HFFc6 (cell line): ENCODE measurements at places on chromosomes 16 and 17.

GRCh38 chr16:11045441-11045840 is 101.1 kb downstream of the CLEC16A start:
- no peak for DNase-seq

- DNase-seq: no peak
Measured at GRCh38 chr17:18331879-18332278, 16.8 kb downstream of the SMCR8 start.

- DNase-seq: no peak
Measured at GRCh38 chr16:23682181-23682580, 3.5 kb downstream of the PLK1 start.

GRCh38 chr17:32482568-32483320 is 4.0 kb upstream of the CDK5R1 start:
- no peak for DNase-seq

- DNase-seq: no peak
Measured at GRCh38 chr16:4358831-4359561, 7.9 kb upstream of the PAM16 start.

DNA sequence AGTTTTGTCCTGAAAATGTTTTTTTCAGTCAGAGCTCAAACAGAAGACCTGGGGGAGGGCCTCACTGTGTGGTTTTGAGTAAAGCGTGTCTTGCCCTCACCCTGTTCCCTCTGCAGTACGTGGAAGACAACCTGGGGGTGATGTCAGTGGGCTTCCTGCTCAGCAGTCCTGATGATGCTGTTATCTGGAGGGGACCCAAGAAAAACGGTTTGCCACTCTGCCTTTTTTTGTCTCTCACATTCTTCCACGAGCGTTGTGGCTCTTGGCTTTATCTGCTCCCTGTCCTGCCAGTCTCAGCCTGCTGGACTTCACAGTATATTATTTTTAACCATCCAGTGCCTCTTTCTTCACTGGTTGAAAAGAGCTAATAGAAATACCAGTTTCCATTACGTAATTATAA is 12.9 kb downstream of the NUBP1 start:
- DNase-seq: no peak

GRCh38 chr16:78473031-78473699 is 373.7 kb downstream of the WWOX start:
- DNase-seq: no peak

DNA sequence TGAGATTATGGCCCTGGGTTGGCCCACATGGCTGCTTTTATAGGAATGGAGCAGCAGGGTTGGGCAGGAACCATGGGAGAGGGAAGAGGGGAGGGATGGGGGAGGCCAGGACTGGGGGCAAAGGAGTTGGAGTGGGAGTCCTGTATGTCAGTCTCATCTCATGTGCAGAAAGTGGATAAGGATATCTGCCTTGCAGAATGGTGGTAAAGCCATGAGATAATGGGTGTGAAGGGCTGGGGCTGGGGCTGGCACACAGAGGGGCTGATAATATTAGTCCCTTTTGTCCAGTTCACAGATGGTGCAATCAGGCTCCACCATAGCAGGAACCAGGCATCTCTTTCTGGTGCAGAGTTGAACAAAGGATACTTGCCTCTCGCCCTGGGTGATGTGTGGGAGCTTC is 101.3 kb downstream of the MRM1 start:
- no peak for DNase-seq

- DNase-seq: no peak
Measured at GRCh38 chr16:85503679-85504231, 109.4 kb upstream of the GSE1 start.

DNA sequence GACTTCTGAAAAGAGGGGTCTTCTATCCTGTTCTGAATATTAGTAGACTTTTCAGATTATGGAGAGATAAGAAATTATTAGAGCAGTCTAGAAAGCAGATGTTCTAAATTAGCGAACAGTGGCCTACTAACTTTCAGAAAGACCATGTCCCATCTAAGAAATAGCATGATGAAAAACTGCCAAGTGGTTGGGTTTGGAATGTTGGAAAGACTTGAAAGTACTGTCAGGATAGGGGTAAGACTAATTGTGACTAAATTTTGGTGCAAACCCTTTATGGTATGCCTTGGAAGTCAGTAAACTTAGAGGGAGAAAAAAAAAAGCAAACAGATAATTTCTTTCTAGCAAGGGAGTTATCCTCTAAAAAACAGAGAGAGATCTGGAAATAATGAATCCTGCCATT is 41.1 kb downstream of the TANGO6 start:
- DNase-seq: no peak

GRCh38 chr16:89576153-89577054 is 846 bp downstream of the CPNE7 start:
- no peak for DNase-seq

DNA sequence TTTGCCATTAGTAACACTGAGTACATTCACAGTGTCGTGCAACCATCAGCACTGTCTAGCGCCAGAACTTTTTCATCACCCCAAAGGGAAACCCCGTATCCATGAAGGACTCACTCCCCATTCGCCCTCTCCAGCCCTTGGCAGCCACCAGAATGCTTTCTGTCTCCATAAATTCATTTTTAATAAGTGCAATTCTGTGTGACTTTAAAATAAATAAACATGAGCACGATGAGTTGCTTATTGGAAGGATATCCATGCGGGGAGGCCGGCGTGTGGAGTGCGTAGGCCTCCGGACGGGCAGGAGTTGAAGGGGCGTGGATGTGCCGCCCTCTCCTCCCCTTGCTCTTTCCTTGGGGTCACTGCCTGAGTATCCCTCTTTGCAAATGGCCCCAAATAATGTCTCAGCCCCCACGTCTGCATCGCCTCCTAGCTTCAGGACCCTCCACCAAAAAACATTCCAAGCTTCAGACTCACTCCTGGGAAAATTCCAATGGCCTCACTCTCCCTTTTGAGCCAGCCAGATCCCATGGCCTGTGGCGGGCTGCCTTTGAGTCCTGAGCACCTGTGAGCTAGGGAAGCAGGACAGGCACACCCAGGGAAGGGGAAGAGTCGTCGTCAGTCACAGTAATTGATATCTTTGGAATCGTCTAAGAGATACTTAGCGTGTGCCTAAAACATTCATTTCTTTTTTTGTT is 306.3 kb downstream of the SEC14L1 start:
- DNase-seq: no peak

DNA sequence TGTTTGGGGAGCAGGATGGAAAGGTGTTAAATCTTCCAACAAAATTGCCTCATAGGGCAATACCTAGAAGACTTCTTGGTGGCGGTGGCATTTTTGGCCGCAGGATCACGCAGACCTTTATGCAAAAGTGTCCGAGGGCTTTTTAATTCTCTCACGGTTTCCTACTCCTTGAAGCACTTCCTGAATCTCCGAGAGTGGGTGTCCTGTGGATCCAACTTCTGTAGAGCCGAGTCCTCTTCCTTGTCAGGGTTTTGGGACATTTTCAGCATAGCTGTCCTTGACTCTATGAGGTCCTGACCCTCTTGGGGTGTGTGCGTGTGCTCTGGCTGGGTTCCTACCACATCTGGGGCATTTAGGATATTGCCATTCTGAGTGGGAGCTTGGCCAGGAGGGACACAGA is 31.7 kb downstream of the IL21R start:
- no peak for DNase-seq

GRCh38 chr17:20035501-20035900 is 26.3 kb downstream of the SPECC1 start:
- DNase-seq: no peak

DNA sequence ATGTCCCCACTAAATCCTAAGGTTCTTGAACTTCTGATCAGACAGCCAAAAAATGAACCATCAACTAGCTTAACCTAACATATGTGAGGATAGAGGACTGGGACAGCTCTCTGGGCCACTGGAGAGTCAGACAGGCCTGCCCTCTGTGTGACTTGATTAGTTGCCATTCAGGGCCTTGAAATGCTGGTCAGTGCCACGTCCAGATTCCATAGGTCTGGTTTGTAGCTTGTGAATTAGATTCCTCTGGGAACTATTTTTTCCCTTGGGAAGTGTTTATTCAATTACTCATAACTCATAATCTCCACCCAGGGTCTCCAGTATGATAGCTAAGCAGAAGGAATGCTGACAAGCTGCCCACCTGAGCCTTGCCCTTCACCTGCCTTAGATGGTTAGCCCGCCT is 48.2 kb downstream of the IGF2BP1 start:
- no peak for DNase-seq

GRCh38 chr17:19709841-19710240 is 6.5 kb downstream of the SLC47A2 start:
- DNase-seq: no peak

DNA sequence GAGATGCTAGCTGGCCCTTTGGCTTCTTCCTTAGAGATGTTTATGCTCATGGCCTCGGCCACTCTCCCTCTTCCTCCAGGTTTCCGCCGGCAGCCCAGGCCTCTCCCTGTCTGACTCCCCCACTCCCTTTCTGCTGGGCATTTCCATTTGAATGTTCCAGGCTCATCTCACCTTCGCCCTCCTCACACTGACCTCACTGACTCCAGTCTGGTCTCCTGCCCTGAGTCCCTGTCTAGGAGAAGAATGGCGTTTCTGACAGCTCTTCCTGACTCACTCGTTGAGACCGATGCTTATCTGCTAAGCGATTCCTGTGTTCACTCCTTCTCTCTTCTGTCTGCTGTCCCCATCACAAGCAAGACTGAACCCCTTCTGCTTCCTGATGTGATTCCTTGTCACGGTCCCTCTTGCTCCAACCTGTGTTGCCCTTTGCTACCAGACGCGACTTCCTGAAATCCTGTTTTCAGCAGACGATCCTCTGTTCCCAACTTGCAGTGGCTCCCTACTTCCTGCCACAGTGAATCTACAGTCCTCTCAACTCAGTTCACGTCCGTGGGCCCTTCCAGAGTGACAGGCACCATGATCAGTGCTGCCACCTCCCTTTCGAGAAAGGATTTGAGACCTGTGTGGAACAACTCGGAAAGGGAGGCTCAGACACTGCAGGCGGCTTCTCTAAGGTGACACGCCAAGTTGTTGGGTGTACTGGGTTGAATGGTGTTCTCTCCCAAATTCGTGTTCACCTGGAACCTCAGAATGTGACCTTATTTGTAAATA is 176.4 kb downstream of the MSI2 start:
- no peak for DNase-seq

- no peak for DNase-seq
Measured at GRCh38 chr16:4246777-4247459, 5.0 kb upstream of the SRL start.

DNA sequence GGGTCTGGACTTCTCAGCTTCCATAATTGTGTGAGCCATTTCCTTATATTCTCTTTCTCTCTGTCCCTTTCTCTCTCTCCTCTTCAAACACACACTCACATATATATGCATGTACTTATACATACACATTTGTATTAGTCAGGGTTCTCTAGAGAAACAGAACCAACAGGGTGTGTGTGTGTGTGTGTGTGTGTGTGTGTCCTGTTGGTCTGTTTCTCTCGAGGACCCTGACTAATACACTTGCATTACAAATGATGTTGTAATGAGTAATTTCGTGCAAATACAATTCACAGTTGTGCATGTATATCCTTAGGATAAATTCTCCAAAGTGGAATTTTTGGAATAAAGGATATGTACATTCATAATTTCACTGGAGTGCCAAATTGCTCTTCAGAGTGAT is 115.3 kb downstream of the NPIPB5 start:
- peak; percentile 48 for DNase-seq
